IMR-90 (cell line): ENCODE measurements at places on chromosomes 3 and 15. TPM values are rescaled to one million over a fixed set of nuclear protein-coding genes. Genes with fewer than 3 reads are reported as not detected.

Gene SPTSSB
- not detected in 2 replicates for total RNA-seq

Gene FBLN2
- 10.8 and 11.8 TPM in 2 replicates for total RNA-seq

Gene NPAP1
- total RNA-seq, result not detected in 2 replicates

Gene CLEC3B
- 1.9 and 3.6 TPM in 2 replicates for total RNA-seq

Gene LRRC49
- total RNA-seq, result 16.8 and 19.2 TPM in 2 replicates

Gene TRIM71
- total RNA-seq, result not detected in 2 replicates

Gene GOLGA8S
- total RNA-seq, result under 0.01 TPM in 2 replicates

Gene RTP3
- total RNA-seq, result 0.18 TPM in 1 of 2 replicates, not detected in the other

Gene NME9
- total RNA-seq, result not detected in 2 replicates

Gene CCDC9B
- 19.7 and 30.0 TPM in 2 replicates for total RNA-seq
